ENCODE measurements at places on chromosomes 1 and 21.

DNA sequence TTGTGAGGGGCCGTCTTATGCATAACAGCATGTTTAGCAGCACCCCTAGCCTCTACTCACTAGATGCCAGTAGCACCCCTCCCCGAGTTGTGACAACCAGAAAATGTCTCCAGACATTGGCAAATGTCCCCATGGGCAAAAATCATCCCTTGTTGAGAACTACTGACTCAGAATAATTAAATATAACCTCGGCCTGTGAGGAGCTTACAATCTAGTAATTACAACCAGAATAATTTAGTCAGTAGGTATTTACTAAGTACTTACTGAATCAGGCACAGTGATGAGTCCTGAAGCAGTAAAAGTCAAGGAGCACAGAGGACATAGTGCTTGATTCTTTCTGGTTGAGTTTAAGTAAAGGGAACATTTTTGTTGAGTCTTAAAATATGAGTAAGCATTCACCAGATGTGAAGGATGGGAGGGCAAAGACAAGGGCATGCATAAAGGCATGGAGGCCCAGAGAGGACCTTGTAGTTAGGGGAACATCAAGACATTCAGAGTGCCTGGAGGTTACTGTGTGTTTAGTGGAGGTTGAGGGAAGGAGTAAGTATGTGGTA lies 44.1 kb upstream of the KCNQ4 start:
- DNase-seq: no peak

GRCh38 chr1:160739098-160739511 lies at the start of gene SLAMF7:
Gene SLAMF7, plus strand, starts transcription at chr1:160739247. Its CDS starts 55 bp downstream, at chr1:160739302.
- DNase-seq: peak; percentile 60

GRCh38 chr1:38064197-38064903 lies 17.8 kb upstream of the POU3F1 start:
- no peak for DNase-seq

DNA sequence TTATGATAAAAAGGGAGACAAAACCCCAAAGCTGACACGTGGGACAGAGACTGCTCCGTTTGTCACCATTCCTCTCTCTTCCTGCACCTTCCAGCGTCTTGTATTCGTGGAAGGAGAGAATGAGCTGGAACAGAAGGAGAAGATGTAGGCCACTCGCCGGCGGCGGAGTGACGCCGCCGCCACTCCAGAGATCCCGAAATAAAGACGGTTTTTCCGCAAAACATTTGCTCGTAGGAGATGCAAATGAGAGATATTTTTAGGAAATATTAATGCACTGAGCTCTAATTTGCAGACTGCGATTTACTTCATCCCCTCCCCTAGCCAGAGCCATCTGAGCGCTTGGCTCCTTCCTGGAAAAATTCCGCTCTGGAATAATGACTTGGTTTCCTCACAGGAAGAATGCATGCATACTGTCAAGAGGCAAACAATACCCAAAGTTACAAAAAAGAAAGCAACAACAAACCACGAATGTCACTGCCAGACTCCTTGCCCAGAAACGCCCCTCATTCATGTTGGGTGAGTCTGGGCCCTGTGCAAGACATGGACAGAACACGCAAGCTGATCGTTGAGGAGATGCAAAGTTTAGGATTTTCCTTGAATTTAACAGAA lies 18.0 kb upstream of the ADARB1 start:
- DNase-seq: no peak

DNA sequence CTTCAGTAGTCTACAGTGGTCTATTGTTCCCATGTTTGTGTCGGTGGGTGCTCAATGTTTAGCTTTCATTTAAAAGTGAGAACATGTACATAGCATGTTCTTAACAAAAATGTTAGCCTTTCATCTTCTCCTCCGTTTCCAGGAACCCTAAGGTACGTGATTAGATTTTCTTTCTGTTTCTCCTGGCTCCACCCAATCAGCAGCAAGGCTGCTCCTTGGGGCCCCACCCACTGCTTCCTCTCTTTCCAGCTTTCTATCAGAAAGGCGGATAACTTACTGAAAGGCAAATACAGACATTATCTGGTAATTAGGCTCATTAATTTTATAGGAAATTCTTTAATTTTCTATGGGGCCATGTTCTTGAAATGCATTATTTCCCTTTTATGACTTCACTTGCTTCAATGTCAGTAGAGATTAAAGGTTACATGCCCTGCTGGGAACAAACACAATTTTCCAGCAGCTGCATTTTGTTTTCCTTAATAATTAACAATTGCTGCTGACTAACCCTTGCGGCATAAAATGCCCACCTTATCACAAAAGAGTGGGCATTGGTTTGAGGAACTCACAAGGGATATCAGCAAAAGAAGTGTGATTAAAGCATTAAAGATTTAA lies 324.9 kb upstream of the SNX7 start:
- no peak for DNase-seq

- DNase-seq: peak; percentile 38
Observed at GRCh38 chr1:169105434-169106094, 926 bp upstream of the ATP1B1 start.

DNA sequence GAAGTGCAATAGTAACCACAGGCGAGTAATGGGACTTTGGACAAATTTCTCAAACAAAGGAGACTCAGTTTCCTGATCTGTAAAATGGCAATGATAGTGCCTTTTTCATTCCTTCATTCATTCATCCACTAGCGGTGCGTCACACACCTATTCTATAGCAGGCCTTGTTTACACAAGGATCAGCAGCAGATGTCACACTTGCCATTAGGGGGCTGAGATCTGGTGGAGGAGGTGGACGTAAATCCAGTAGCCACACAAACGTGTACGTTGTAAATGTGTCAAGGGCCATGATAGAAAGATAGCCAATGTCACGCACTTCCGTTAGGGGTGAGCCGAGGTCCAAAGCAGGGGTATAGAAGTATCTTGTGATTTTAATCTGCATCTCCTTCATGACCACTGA lies 34.2 kb downstream of the SERINC2 start:
- no peak for DNase-seq

GRCh38 chr1:15028102-15028501 lies 125.4 kb upstream of the TMEM51 start:
- no peak for DNase-seq

DNA sequence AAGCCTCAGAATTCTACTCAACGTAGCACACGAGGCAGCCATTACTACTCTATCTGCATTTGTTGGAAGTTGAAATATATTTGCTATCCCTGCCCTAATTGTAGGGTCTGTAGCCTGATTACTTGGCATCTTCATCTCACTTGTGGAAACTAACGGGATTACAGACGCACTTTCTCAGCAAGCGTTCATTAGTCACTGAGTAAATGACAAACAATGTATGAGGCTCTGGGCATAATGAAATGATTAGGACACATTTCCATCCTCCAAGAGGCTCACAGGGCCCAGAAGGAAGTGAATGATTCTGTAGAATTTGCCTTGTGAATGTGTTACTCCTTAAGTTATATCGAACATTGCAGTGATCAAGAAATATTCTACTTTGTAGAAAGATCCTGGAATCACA lies 78.1 kb downstream of the KIF26B start:
- no peak for DNase-seq

GRCh38 chr1:182143825-182144645 lies 82.5 kb upstream of the ZNF648 start:
- peak; percentile 5 for DNase-seq
